Stimulated activated CD8-positive, alpha-beta memory T cell treated with anti-CD3 and anti-CD28 coated beads, Interleukin-12 subunit alpha, Interleukin-12 subunit beta, amount 100 ng/mL, for 4 hours (primary cell): ENCODE measurements at places on chromosomes 11 and 22.

DNA sequence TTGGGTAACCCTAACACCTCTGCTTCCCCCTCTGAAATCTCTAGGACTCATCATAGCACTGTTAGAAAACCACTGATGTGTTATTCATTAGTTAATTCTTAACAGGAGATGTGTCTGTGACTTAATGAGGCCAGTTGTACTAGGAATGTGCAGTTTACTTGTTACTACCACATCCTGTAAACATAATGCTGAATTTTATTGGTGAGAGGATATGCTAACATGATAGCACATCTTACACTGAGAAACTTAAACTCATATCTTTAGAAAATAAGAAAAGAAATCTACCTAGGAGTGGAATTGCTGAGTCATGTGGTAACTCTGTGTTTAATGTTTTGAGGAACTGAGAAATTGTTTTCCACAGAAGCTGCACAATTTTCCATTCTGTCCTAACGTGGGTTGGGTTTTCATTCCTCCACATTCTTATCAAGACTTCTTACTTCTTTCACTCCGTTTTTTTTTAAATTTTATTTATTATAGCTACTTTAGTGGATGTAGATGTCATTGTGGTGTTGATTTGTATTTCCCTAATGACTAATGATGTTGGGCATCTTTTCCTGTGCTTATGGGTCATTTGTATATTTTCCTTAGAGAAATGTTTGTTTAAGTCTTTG lies 33.7 kb downstream of the RNF121 start:
- no peak for DNase-seq

GRCh38 chr11:11022125-11022730 lies 164.4 kb upstream of the ZBED5 start:
- DNase-seq: no peak

GRCh38 chr22:23984430-23984829 lies 4.5 kb downstream of the GSTT2 start:
- DNase-seq: no peak

DNA sequence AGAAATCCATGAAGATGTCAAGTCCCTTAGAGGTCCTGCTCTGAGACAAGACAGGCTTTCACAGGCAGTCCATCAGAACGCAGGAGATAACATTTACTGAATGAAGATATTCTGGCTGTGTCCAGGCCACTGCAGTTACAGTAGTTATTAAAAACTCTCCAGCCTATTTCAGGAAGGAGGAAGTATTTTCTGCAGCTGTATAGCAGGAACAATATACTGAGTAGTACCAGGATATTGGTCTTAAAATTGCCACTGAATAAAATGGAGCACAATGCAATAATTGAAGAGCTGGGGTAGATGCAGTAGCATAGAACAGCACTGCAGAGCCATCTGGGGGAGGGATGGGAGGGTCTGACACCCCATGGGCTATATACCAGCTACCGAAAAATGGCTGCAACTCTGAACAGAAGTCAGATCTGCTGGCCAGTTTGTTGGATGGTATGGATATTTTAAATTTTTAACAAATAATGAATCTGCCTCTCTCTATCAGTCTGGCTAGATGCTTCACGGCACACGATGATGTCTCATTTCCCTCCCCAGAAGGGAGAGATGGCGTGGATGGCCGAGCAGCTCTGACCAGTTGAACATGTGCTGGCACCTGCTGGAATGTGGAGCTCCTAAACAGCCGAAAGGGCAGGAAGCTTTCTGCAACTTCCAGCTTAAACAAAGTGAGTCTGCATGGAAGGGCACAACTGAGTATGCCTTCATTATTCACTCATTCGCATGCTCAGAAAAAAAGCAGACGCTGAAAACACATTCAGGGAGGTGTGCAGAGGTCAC lies 342.1 kb upstream of the SYN3 start:
- no peak for DNase-seq

GRCh38 chr22:28023036-28023435 lies 104.0 kb upstream of the PITPNB start:
- DNase-seq: no peak

DNA sequence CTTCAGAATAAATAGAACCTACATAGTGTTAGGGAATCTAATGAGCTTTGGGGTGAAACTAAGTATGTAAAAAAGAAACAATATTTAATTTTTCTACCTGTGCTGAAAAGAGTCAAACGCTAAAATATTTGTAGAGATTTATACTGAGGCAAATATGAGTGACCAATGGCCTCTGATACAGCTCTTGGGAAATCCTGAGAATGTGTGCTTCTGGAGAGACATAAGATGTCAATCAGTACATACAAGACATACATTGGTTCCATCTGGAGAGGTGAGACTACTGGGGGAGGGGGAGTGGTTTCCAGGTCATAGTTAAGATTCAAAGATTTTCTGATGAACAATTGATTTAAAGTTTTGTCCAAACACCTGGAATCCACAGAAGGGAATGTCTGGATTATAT lies 970 bp downstream of the ASRGL1 start:
- DNase-seq: no peak

DNA sequence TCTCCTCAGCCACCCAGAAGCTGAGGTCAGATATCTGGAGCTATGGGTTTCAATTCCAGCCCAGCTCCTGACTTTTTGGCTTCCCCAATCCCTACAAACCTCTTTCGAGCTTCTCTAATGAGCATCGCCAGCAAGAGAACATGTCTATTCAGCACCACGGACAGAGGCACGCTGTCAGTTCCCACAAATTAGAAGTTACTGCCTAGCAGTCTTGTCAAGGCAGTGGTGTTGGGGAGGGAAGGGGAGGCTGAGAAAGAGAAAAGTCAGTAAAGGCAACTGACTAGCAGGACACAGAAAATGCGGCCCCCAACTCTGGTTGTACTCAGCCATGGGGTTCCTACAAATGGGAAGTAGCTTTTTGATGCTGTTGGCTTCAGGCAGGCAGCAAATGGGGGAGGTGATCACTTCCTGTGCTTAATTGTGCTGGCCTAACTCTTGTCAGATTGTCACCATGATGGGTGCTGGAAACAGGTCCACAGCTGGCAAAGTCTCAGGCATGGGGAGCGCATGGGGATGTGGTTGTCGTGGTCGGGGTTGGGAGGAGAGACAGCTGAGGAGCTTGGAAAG lies 205.9 kb downstream of the ST3GAL4 start:
- no peak for DNase-seq

GRCh38 chr11:58178444-58178843 lies 10.4 kb upstream of the OR9Q2 start:
- no peak for DNase-seq

DNA sequence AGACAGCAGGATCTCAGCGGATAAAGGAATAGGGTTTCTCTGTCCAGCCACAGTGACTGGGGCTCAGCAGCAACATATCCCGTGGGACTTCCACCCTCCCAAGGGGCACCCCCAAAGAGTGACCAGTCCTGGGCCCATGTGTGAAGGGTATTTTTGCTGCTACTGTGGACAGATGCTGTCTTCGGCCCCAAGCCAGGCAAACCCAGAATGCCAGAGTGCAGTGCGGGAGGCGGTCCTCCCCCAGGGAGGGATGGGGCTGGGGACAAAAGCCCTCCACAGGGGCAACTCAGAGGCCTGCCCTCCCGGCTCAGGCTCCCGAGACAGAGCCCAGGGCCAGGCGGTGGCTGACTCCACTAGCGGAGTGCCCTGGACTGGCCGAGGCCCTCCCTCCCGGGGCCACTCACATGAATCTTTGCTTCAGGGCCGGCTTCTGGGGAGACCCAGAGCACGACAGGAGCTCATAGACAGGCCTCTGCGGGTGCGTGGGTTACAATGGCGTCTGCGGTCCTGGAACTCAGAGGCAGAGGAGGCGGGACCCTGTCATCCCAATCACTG lies 34.7 kb upstream of the WNT7B start:
- no peak for DNase-seq

- DNase-seq: no peak
Observed at GRCh38 chr22:47919001-47919441, 1156.6 kb downstream of the TBC1D22A start.

DNA sequence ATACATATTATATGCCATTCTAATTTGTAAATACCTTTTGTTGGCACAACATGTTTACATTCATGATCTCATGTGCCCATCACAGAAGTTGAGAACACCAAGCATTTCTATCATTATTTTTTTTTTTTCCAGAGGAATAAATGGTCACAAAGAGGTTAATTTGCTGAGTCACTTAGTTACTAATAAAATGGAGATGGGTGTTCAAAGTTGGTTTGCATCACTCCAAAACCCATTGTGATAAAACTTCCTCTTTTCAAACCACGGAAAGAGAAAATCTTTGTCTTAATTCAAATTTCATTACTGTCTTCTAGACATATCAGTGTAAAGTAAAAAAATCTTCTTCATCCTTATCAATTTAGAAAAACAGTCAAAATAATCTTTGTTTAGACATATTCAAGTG lies 636.8 kb upstream of the CCDC179 start:
- DNase-seq: no peak

DNA sequence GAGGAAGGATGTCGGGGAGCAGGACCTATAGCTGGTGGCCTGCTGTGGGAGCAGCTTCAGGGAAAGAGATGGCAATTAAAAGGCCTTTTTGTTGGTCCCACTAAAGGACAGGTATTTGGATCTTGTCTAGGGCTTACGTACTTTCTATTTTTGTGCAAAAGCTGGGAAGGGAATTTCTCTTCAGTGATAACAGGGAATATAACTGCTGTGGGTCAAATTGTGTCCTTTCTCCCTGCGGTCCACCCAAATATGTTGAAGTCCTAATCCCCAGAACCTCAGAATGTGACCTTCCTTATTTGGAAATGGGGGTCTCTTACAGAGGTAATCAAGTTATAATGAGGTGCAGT lies 14.0 kb downstream of the HSPA8 start:
- no peak for DNase-seq

DNA sequence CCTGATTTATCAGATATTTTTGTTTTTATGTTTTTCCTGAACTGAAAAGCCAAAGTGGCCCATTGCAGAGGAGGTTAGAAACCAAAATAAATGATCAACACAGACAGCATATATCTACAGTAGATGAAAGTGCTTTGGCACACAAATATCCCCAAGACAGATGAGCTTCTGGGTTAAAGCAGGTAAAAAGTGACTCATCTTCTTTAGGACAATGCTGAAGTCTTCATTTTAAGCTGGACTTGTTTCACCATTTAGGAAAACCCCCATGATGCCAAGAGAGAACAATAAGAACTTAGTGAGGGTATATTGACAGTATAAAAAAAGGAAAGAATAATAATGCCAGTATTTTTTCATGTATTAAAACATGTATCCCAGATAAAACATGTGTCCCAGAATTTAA lies 100.8 kb upstream of the OR9G4 start:
- DNase-seq: no peak

GRCh38 chr11:37322333-37323194 lies 724.5 kb upstream of the RAG2 start:
- DNase-seq: no peak

DNA sequence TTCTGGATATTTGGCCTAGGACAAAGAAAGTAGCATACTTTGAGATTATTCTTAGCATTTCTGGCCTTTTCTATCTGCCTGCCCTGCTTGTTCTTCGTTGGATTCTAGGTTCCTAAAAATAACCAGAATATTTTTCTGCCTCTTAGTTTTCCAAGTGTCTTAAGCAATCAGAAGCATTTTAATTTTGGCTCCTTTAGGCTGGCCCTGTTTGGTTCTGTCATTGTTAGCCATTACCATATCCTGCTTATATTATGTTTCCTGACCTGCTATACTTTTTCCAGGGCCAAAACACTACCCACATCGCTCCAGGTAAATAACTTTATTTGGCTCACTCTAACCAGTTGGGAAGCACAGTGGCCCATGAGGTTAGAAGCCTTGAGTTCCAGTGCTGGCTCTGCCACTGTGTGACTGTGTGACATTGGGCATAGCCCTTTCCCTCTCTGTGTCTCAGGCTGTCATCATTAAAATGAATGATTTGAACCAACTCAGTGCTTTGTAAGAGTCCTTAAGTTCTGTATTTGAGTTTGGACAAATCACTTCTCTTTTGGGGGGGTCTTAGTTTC lies 91.1 kb downstream of the STIM1 start:
- no peak for DNase-seq

- DNase-seq: no peak
Observed at GRCh38 chr11:68358416-68358815, 46.0 kb downstream of the LRP5 start.

DNA sequence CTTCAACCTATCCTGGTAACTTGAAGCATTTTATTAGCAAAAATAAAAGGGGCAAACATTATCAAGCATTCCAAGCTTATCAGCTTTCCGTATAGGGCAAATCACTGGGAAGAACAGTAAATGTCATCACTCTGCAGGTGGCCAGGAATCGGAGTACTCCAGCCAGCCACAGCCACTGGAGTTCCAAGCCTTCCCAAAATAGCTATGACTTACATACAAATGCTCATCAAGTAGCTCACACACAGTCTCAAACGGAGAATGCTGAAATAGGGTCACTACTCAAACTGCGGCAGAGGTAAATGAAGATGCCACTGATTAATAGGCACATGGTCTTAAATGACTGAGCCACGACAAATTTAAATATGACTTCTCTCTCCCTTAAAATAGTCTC lies 2.1 kb downstream of the USP28 start:
- DNase-seq: no peak

- DNase-seq: no peak
Observed at GRCh38 chr11:75425422-75425821, 7.6 kb downstream of the KLHL35 start.

DNA sequence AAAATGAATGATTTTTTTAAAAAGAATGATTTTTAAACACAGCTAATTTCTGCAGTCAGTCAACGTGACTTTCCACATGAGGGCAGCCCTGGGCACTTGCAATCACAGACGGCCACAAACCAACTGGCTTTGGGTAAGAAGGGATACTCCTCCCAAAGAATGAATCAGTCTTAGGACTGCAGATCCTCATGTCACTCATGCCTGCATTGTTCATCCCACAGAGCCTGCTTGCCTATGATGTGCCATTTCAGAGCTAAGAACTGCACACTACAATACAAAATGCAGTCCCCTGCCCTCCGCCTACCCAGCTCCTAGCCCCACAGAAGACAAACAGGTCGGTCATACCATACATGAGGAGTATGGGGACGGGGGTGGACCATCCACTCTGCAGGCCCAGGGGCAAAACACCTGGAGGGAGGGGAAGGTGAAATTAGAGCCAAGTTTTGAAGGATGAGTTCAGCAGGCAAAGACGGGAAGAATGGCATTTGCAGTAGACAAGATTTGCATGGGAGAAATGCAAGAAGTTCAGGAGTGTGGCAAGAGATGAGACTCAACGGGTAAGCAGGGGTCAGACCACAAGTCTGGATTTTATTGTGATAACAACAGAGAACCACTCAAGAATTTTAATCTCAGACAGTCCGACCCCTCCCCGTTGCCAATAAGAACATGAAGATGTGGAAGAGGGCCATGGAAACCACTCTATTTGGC lies 24.7 kb downstream of the PACSIN2 start:
- no peak for DNase-seq

DNA sequence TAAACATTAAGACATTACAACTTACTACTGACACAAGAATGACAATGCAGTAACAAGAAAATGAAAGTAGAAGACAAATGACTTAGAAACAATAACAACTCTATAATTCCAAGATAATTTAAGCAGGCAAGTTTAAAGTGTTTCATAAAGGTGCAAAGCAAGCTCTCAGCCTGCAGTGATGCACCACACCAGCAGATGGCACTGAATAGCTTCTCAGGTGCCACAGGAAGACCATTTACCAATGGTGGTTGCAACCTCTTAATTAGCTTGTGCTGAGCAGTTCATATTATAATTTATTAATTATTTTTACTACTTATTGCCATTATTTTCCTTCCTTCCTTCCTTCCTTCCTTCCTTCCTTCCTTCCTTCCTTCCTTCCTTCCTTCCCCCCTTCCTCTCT lies 60.6 kb downstream of the NXPE2 start:
- DNase-seq: no peak

GRCh38 chr22:31585161-31585859 lies 76.7 kb downstream of the PISD start:
- no peak for DNase-seq

- no peak for DNase-seq
Observed at GRCh38 chr11:72635309-72635915, 38.8 kb downstream of the PDE2A start.

- DNase-seq: no peak
Observed at GRCh38 chr11:97087419-97087818, 697.6 kb downstream of the JRKL start.
